ENCODE measurements at places on chromosomes 5 and 9.

GRCh38 chr9:75104607-75105006 lies 16.3 kb downstream of the OSTF1 start:
- no peak for DNase-seq

GRCh38 chr5:129601576-129601975 lies 141.5 kb downstream of the ADAMTS19 start:
- DNase-seq = no peak

GRCh38 chr9:92763721-92764380 lies 782 bp downstream of the BICD2 start:
- DNase-seq = no peak

DNA sequence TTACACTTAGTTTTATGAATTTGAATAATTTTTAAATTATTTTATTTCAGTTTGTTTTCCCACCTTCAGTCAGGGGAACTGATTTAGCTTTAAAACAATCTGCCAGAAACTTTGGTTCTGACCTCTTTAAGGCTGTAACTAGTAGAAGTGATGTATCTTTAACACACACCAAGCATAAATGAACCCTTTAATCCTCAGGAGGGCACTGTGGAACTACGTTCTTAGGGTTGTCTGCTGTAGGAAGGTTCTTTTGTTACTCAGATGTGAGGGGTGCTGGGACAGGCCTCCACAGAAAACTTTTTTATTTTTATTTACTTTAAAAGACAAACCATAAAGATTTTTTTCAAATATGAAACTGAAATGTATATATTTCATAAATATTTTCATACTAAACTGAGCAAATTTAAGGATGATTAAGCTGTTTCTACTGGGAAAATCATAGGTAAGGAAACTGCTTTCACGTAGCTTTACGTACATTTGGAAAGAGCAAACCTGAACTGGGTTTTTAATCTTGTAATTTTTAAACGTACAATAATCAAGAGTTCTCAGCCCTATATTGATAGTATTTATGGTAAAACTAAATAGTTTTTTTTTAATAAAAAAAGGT lies 5.3 kb downstream of the KLF4 start:
- DNase-seq = peak; percentile 71

DNA sequence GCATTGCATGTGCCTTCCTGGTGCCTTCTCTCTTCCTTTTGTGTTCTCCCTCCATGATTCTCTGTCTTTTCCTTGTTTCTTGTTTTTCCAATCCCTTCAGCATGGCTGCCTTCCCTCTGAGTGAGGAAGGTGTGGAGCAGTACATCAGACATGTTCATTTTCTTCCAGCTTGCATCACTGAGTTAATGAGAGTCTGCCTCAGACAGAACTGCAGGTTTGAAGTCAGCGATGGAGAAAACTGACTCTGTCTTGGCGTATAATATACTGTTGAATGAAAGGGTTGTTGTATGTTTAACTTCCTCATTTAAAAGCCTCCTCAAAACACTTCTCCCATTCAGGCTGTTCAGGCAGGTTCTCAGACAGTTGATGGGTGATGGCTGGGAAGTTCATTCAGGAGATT lies 129.3 kb downstream of the KDM4C start:
- no peak for DNase-seq

DNA sequence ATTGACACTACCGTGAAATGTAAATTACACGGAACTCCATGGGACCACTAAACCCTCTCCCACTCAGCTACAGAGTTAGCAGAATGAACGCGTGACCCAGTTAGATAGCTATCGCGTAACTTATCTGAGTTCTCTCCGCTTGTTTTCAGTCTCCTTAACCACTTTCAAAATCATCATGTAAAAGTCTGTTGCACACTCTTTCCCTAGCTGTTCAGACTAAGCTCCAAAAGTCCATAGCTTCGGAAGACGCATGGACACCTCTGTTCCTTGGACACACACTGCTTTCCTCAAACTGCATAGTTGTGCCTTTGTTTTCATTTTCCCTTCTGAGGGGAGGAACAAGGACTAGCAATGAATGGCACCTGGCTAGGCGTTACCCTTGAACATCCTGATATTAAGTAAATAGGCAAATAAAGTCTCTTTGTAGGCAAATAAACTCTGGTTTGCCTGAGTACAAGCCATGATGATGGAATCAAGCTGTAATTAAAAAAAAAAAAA lies 83.3 kb downstream of the DAPK1 start:
- DNase-seq = no peak

DNA sequence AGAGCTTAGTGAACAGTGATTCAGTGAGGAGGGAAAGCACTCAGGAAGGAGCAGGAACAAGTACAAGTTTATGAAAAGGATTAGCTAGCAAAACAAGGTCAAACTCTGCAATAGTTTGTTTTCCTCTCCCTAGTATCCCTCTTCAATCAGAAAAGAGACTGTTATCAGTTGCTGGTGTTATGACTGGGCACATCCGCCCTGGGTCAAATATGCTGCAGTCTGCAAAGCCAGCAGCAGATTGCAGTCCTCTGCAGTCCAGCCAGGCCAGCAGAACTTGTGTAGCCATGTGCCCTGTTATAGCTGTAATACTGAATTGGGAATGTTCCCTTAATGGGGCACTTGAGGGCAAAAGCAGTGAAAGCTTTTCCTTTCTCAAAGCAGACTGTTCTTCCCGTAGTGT lies 12.0 kb downstream of the PCDHAC2 start:
- no peak for DNase-seq

- DNase-seq = no peak
Measured at GRCh38 chr9:125603478-125604021, 103.5 kb downstream of the MAPKAP1 start.

DNA sequence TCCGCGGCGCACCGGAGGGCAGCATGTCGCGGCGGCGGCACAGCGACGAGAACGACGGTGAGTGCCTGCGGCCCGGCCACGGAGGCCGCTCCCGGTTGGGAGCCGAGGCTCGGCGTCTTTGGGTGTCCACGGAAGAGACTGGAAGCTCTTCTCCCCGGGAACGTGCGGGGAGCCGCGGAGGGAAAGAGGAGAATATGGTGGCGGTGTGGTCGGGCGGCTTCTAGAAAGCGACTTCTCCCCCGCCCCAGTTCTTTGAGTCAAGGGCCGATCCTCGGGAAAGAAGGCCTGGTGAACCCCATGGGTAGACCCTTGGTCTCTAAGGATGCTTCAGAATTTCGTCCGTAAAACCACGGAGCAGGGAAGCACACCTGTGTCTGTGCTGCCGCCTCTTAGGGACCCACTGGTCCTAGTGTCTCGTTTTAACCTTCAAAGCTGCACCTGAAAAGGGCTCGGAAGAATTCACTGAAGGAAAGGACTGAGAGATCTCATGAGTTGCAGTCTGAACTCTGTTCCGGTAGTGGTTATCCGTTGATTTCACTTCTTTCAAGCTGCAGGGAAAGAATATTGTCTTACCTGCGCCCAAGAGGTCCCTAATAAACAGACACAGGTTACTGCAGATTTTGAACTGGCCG lies 354 bp downstream of the NCBP1 start:
- DNase-seq = no peak
